Smooth muscle cell of the umbilical artery (primary cell): ENCODE measurements at places on chromosomes 7 and 10. TPM values are rescaled to one million over a fixed set of nuclear protein-coding genes. Genes with fewer than 3 reads are reported as not detected.

The CUTC gene
- 21.1 and 23.5 TPM in 2 replicates for total RNA-seq

The MTERF1 gene
- 9.5 and 13.1 TPM in 2 replicates for total RNA-seq

The HMX2 gene
- not detected in 2 replicates for total RNA-seq

The IRF5 gene
- total RNA-seq: 0.14 TPM in 1 of 2 replicates, not detected in the other

The AGMO gene
- under 0.01 and 0.05 TPM in 2 replicates for total RNA-seq

The TIMM23B gene
- total RNA-seq: 22.9 and 24.0 TPM in 2 replicates

The PON3 gene
- total RNA-seq: not detected in 2 replicates

The ODAD2 gene
- 1.5 and 1.8 TPM in 2 replicates for total RNA-seq

The RSPH10B gene
- total RNA-seq: 0.89 TPM in 1 of 2 replicates, not detected in the other

The IL2RA gene
- total RNA-seq: not detected in 2 replicates

The PLCE1 gene
- 0.59 and 1.1 TPM in 2 replicates for total RNA-seq

The AUTS2 gene
- total RNA-seq: 2.1 and 12.3 TPM in 2 replicates

The ASIC3 gene
- total RNA-seq: 0.05 TPM in 1 of 2 replicates, not detected in the other

The SH2D4B gene
- total RNA-seq: under 0.01 TPM in 1 of 2 replicates, not detected in the other

The PRKCQ gene
- under 0.01 and 0.55 TPM in 2 replicates for total RNA-seq

The IGFBP1 gene
- not detected in 2 replicates for total RNA-seq

The GPR85 gene
- total RNA-seq: 2.6 and 4.8 TPM in 2 replicates

The CYP2E1 gene
- total RNA-seq: 0.60 and 0.89 TPM in 2 replicates

The NKX2-3 gene
- total RNA-seq: 0.14 and 0.89 TPM in 2 replicates

The VIPR2 gene
- total RNA-seq: not detected in 2 replicates

The VWDE gene
- 0.09 and 0.30 TPM in 2 replicates for total RNA-seq

The COL17A1 gene
- 0.30 and 3.1 TPM in 2 replicates for total RNA-seq

The AGAP5 gene
- total RNA-seq: 2.7 and 4.8 TPM in 2 replicates

The PGAM2 gene
- total RNA-seq: not detected in 2 replicates

The COL28A1 gene
- total RNA-seq: 0.32 TPM in 1 of 2 replicates, not detected in the other

The VSTM4 gene
- 1.2 and 1.6 TPM in 2 replicates for total RNA-seq

The CBLL1 gene
- total RNA-seq: 17.6 and 18.4 TPM in 2 replicates

The KIF11 gene
- 2.4 and 16.4 TPM in 2 replicates for total RNA-seq

The CALML5 gene
- not detected in 2 replicates for total RNA-seq

The MALRD1 gene
- under 0.01 and 0.14 TPM in 2 replicates for total RNA-seq

The CRPPA gene
- total RNA-seq: 1.7 and 2.7 TPM in 2 replicates

The GDF10 gene
- not detected in 2 replicates for total RNA-seq

The OR2A7 gene
- not detected in 2 replicates for total RNA-seq

The PIP gene
- not detected in 2 replicates for total RNA-seq

The AGBL3 gene
- 0.89 and 0.97 TPM in 2 replicates for total RNA-seq

The TUBB8 gene
- total RNA-seq: not detected in 2 replicates

The NUTM2A gene
- 0.30 and 0.37 TPM in 2 replicates for total RNA-seq

The PPP1R9A gene
- total RNA-seq: 0.30 and 0.51 TPM in 2 replicates

The CHST15 gene
- 0.30 and 0.46 TPM in 2 replicates for total RNA-seq
